ENCODE measurements at places on chromosomes 12 and 14. TPM values are rescaled to one million over a fixed set of nuclear protein-coding genes. Genes with fewer than 3 reads are reported as not detected.

Gene GNG2
- total RNA-seq, result 21.9 TPM

Gene IAPP
- not detected for total RNA-seq

Gene KRT78
- not detected for total RNA-seq

Gene ALDH1L2
- 21.1 TPM for total RNA-seq

Gene GLIPR1L1
- not detected for total RNA-seq

Gene RIN3
- total RNA-seq, result 1.9 TPM

Gene C12orf54
- not detected for total RNA-seq

Gene SSPN
- total RNA-seq, result 15.4 TPM

Gene OTUB2
- 1.6 TPM for total RNA-seq

Gene NPFF
- not detected for total RNA-seq

Gene TEX52
- not detected for total RNA-seq

Gene JDP2
- 29.8 TPM for total RNA-seq

Gene LTB4R
- total RNA-seq, result 0.94 TPM

Gene AHSA1
- 95.2 TPM for total RNA-seq

Gene WNT1
- total RNA-seq, result not detected

Gene SPIC
- total RNA-seq, result not detected

Measured in bronchial smooth muscle cell (primary cell).